ENCODE measurements at places on chromosomes 7 and 10.

- DNase-seq, result no peak
Observed at GRCh38 chr10:130040817-130041330, 69.8 kb downstream of the C10orf143 start.

GRCh38 chr10:74955796-74956195 lies 129.4 kb downstream of the KAT6B start:
- no peak for DNase-seq

DNA sequence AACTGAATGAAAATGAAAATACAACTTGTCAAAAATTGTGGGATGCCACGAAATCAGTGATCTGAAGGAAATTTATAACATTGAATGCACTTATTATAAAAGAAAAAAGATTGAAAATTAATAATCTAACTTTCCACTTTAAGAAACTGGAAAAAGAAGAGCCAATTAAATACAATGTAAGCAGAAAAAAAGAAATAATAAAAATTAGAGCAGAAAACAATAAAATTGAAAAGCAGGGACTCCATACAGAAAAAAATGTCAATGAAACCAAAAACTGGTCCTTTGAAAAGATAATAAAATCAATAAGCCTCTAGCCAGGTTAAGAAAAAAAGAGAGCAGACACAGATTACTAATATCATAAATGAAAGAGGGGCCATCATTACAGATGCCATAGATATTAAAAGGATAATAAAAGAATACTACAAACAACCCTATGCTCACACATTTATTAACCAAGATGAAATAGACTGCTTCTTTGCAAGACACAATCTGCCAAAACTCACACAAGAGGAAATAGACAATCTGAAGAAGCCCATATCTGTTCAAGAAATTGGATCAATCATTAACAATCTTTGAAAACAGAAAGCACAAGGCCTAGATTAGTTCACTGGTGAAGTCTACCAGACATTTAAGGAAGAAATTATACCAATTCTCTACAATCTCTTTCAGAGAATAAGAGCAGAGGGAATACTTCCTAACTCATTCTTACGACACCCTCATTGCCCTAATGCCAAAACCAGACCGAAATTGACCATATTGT lies 233.8 kb upstream of the NEBL start:
- DNase-seq, result no peak

DNA sequence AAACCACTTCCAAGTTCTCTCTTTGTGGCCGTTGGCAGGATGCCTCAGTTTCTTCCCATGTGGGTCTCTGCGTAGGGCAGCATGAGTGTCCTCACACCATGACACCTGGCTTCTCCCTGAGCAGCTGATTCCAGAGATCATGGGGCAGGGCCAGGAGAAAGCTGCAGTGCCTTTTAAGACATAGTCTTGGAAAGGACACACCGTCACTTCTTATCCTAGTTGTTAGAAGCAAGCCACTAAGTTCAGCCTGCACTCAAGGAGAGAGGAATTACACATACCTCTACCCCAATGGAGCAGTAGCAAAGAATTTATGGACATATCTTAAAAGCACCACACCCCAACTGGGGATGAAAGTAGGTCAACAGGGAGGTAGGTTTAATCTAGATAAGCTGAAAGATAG lies 16.4 kb downstream of the NODAL start:
- no peak for DNase-seq

- DNase-seq, result no peak
Observed at GRCh38 chr10:126387041-126387921, 996 bp downstream of the ADAM12 start.

DNA sequence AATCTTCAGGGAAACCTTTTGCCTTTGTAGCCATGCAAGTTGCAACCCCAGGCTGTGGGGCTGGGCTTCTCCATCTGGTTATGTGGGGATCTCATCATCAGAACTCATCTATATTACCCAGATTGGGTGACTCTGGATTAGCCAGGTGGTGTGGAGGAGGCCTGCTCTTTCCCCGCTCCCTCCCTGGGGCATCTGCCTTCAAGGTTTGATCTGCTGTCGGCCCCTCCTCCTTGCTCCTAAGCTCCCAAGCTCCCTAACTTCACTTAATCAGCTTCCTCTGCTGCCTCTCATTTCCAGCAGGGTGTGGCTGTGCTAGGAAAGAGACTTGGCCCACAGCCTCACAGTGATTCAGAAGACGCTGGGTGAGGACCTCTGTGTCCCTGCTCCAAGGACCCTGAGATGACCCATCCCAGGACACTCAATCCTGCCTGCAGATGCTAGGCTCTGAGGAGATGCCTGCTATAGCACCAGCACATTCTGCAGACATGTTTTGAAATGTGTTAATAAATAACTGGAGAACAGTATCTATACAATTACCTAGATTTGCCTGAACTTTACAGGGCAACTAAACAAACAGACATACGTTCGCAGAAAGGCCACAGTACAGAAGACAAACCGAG lies 392.1 kb upstream of the PODXL start:
- DNase-seq, result no peak

All from T-helper 1 cell (primary cell).